Activated CD4-positive, alpha-beta memory T cell treated with anti-CD3 and anti-CD28 coated beads, Interleukin-2, amount 10 ng/mL, durations not matched to agents 7 days and 5 days (primary cell): ENCODE measurements at places on chromosomes 5 and 9.

DNA sequence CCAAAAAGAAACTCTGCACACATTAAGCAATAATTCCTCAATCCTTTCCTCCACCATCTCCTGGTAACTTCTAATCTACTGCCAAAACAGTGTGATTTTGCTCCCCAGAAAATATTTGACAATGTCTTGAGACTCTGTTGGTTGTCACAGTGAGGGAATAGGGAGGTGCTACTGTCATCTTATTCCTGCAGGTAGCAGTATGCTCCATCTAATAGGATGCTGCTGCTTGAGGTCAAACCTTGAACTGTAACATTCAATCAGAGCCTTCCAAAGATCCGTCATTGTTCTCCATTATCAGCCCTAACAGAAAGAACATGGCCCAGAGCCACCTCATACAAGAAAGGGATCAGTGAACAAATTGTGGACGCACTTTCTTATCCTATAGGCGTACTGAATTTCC is 514.7 kb upstream of the GRIN3A start:
- no peak for DNase-seq

- DNase-seq: no peak
Measured at GRCh38 chr5:32834251-32834650, 123.1 kb downstream of the NPR3 start.

GRCh38 chr5:42397267-42397666 is 26.0 kb upstream of the GHR start:
- no peak for DNase-seq

GRCh38 chr5:60436518-60436917 is 263.4 kb downstream of the DEPDC1B start:
- no peak for DNase-seq

DNA sequence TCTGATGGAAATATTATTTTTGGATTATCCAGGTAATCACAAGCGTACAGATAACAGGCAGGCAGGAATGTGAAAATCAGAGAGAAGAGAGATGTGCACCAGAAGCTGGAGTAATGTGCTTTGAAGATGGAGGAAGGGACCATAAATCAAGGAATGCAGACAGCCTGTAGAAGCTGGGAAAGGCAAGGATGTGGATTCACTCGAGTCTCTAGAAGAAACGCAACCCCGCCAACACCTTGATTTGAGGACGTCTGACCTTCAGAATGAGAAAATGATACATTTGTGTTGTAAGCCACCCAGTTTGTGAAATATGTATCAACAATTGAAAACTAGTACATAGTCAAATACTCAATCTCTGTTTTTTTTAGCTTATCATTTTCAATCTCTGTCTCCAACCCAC is 207.6 kb upstream of the MPDZ start:
- DNase-seq: no peak

DNA sequence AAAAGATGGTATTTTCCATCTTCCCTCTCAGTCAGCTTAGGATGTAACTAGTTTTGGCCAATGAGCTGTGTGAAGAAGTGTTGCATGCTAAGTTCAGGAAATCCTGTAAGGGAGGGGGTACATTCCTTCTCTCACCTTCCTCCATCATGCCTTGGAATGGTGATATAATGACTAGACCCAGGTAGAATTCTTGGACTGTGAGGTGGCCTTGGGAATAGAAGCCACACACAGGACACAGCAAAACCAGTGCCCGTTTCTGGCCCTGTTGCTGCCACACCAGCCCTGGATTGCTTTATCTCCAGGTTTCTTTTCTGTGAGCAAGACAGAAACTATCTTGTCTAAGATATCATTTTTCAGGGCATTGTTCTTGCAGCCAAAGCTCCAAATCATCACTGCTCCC is 10.5 kb upstream of the ZNF354A start:
- DNase-seq: no peak

GRCh38 chr5:54282876-54283275 is 27.5 kb downstream of the ARL15 start:
- DNase-seq: no peak

DNA sequence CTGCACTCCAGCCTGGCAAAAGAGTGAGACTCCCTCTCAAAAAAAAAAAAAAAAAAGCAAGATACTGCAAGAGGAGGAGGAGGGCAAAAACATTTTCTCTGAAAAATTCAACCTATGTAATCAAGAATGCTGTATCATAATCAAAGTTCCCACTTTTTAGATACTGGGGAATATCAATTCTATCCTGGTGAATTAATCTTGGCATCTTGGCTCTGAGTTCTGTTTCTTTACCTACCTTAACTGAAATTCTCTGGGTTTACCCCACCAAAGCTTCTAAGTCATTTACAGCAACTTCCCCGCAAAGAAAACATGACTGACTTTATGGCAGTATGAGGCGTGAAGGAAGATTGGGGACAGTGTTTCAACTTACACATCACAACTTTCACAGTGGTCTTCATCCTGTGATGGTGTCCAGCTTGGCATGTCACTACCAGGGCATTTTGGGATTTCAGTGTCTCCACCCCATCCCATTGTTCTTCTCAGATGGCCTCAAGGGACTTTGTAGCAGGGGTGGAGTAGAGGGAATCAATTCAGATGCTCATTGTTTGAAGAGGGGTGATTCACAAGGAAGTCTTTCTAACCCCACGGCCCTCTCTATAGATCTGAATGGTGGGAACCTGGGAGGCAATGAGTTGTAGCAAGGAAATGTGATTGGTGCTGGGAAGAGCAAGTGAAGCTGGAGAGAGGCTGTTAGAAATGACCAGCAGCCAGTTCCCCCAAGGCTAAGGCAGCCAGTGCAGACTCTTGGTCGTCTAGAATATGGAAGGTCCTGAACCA is 130.5 kb downstream of the SCAMP1 start:
- no peak for DNase-seq
